ENCODE measurements at places on chromosomes 4 and X.

DNA sequence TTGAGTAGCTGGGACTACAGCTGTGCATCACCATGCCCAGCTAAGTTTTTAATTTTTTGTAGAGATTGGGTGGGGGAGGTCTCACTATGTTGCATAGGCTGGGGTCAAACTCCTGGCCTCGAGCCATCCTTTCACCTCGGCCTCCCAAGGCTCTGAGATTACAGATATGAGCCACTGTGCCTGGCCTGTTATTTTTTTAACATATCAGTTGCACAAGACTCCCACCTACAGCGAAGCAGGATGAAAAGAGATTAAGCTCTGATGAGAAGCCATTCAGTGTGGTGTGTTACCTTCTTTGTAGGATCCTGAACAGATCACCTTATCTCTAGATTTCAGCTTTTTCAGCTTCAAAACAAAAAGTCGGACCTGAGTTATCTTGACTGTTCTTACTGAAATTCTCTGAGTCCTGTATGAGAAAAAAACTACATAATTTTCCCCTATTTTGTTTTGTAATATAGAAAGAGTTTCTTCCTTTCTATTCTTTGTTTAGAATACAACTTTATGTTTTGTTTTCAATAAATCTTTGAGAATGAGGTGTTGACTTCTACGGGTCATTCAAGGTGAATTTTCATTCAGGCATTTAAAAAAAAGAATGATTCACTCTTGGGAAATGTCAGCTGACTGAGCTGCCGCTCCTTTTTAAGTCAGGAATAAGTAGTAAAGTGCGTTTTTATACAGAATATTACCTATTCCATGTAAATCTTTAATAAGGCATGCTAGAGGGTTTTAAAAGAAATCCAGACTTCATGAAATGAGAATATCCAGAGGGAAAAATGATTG, 134.6 kb downstream of the ARSF start:
- no peak for DNase-seq

DNA sequence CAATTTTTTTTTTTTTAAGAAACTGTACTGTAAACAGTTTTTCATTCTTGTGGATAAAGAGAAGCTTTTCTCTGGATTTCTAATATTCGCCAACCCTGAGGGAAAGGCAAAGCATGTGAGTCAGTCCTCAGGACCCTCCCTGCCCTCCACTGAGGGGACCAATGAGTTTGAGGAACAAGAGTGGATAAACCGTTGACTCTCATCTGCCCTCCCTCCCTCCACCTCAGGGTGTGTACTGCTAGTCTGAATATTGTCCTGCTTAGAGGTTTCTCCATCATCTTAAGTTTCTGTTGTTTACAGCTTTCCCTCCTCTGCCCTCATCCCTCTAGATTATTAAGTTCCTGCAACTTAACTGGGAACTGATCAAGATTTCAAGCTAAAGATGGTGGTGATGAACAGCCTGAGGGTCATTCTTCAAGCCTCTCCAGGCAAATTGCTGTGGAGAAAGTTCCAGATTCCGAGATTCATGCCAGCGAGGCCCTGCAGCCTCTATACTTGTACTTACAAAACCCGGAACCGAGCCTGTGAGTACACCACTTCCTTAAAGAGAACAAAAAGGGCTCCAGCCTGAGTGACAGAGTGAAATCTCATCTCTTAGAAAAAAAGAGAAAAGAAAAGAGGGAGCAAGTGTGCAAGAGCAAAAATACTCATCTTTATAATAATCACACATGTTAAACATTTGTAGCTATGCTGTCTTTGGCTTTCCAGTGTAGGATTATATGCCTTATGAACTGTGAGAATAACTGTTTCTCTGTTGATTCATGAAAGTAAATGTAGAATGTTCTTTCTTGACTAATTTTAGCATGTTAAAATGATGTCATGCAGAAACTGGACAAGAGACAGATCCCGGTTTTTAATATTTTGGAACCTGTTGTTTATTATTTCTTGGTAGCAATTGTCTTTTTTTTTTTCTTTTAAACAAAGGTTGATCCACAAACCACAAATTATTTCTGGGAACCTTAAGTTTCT, 11.9 kb downstream of the CA5B start:
- no peak for DNase-seq

DNA sequence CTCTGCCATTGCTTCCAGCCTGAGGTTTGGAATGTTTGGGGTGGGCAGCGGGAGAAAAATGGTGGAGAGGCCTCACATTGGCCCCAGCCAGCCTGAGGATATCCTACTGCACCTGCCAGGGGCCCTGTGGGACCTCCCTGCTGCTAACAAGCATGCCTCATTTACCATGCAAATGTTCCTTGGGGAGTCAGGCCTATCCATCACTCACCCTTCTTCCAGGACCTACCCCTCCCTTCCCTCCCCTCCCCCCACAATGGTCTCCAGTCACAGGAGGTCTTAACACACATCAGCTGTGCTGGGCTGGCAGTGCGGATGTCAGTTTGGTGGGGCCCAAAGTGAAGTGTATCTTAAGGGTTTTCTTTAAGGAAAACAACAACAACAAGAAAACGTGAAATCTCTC, 139.2 kb downstream of the SHOX start:
- DNase-seq, result no peak

GRCh38 chr4:22072726-22073125, 124.2 kb upstream of the KCNIP4 start:
- DNase-seq, result no peak

GRCh38 chrX:110410603-110411002, 52.0 kb downstream of the RTL9 start:
- no peak for DNase-seq

DNA sequence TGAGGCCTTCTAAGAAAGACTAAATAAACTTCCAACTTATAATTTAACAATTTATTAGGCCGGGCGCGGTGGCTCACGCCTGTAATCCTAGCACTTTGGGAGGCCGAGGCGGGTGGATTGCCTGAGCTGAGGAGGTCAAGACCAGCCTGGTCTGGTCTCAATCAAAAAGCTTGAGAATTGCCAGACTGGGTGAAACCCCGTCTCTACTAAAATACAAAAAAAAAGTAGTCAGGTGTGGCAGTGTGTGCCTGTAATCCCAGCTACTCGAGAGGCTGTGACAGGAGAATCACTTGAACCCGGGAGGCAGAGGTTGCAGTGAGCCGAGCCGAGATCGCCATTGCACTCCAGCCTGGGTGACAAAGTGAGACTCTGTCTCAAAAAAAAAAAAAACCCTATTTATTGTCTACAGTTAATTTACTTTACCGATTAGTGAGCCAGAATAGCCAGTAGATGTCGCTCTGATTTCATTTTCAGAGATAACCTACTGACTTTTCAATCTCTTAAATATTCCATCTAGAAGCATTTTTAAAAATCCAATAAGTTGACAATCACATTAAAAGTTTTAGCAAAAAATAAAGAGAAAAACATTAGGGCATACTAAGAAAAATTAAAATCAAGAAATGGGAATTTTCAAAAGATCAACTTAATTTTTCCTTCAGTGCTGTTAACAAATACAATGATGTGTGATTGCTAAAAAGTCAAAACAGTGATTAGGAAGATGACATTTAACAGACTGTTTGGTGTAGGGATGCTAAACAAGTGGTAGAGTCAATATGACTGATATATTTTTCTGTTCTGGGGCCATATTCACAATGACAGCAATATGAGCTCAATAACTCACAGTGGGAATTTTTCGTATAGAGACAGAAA, 4.3 kb upstream of the SHROOM3 start:
- no peak for DNase-seq

DNA sequence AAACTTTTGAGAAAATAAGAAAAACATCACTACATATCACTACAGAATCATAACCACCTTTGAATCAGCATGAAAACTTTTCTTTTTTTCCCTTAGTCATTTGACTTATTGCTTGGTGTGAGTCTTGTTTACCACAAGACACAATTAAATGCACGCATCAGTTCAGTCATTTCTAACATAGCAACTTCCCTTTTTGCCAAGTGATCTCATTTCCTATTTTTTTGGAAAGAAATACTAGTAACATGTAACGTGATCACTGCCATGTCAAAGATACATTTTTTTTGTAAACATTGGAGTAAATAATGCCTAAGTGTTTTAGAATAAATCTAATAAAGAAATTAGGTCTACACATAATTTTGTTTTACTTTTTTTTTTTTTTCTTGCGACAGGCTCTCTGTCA, 5.1 kb upstream of the CXCL8 start:
- DNase-seq, result no peak

- no peak for DNase-seq
These were observed 355.9 kb downstream of the GPM6A start for GRCh38 chr4:175456131-175456530.

DNA sequence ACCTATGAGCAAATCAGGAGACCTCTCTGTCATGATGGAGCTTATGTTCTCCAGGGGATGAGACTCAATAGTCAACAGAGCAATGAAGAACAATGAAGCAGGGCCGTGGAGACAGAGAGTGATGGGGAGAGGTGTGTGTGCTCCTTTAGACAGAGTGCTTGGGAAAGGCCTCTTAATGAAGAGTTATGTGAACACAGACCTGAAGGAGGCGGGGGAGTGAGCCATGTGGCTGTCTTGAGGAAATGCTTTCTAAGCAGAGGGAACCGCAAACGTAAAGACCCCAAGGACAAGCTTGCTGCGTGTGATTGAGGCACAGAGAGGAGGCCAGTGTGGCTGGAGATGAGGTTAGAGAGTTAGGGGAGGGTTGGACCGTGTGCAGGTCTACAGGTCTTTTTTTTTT, 53.1 kb downstream of the CHRNA9 start:
- DNase-seq, result no peak

- DNase-seq, result no peak
These were observed 50.1 kb upstream of the SGMS2 start for GRCh38 chr4:107774681-107775080.

DNA sequence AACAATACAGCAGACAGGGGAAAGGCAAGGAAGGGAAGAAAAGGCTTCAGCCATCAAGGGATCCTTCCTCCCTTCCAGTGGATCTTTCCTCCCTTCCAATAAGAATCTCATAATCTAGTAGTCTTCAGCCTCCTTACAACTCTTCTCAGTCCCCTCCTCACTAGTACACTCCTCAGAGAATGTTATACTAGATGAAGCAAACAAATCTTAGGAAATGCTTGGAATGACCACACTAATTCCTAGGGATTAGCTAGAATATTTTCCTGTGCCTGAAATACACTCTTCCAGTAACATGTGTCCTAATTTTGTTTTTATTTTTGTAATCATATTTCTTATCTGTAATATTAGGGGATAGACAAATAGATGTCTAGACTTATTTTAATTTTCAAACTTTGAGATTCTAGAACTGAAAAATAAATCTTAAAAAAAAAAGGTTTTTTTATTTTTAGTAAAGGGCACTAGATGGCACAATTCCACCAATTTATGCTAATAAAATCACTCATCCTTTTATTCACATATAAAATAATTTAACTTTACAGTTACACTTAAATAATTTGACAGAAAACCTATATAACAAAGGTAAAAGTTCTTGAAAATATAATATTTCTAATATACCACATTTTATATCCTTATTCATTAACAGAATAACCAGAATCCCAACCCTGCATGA, 7.0 kb upstream of the STPG2 start:
- DNase-seq, result no peak

DNA sequence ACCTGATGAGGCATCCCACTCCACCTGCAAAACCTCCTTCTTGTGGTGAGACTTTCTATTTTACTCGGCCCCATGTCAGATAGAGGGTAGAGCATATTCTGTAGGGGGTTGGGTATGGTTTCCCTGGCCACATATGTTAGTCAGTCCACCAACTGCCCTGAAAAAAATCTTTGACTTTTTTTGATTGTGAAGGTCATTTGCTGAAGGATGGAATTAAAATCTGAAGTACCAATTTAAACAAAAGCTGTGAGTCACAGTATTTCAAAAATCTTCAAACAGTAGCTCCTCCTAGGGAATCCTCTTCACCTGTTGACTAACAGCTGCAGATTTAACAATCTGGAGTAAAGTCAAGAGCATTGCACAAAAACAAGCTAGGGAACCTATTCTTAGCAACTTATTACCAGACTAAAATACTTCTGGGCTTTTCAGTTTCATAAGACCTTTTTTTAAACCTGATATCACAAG, 8.0 kb upstream of the CCDC110 start:
- DNase-seq, result no peak

DNA sequence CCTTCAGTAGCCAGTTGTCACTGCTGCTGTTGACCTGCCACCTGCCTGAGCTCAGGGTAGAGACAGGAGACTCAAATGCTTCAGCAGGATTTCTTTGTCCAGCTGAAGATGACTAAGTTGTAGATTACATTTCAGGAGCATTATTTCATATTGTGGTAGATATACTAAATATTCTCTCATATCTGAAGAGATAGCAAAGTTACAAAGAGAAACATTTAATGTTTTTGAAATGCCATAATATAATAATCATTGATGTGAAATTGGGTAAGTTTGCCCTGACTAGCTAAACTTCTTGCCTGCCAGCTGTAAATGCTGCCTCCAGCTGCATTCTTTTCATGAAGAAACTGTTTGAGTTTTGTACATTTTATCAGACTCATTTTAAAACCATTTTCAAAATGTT, 247.6 kb upstream of the CNKSR2 start:
- DNase-seq, result no peak
